ENCODE measurements at places on chromosomes 16 and 17. TPM values are rescaled to one million over a fixed set of nuclear protein-coding genes. Genes with fewer than 3 reads are reported as not detected.

GRCh38 chr16:53209429-53209828 is 154.6 kb downstream of the CHD9 start:
- DNase-seq = no peak

DNA sequence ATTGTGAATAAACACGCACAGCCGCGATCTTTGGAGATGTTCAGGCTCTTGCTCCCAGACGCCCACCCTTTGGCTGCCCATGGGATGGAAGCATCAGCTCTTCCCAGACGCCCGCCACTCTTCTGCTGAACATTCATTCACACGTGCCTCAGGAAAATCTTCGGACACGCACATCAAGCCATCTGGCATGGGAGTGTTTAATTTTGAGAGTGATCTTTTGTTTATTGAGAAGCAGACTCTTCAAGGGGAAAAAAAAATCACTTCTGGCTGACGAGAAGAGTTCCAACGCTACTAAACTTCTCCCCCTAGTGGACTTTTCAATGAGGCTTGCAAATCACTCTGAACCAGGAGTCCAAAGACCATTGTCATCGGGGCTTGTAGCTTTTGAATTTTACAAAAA is 62.0 kb upstream of the NUDT7 start:
- DNase-seq = no peak

GRCh38 chr16:23842137-23842600 is 6.4 kb downstream of the PRKCB start:
- no peak for DNase-seq

ASGR1 gene
- not detected for total RNA-seq

Measured in heart right ventricle (tissue), 16 donors.